ENCODE measurements at places on chromosomes 11 and 22.

DNA sequence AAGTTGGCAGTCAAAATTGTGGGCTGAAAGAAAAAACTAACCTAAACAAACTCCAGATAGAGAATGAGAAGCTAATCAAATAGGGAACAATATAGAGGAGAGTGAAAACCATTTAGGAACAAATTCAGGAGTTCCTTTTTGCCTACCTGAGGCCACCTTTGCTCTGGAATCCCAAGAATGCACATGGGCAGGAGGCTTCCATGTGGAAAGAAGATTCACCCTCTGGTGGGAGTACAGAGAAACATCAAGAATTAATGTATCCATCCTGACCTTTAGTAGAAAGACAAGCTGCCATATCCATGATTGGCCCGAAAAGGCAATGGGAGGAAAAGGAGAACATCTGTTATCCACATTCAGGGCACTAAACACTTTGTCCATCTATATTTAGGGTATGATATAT lies 35.0 kb upstream of the MRGPRX1 start:
- no peak for DNase-seq

- DNase-seq = no peak
These were observed 96.6 kb downstream of the FDX1 start for GRCh38 chr11:110526323-110526722.

- DNase-seq = peak; percentile 28
These were observed 32.4 kb downstream of the EIF3F start for GRCh38 chr11:8019314-8020243.

DNA sequence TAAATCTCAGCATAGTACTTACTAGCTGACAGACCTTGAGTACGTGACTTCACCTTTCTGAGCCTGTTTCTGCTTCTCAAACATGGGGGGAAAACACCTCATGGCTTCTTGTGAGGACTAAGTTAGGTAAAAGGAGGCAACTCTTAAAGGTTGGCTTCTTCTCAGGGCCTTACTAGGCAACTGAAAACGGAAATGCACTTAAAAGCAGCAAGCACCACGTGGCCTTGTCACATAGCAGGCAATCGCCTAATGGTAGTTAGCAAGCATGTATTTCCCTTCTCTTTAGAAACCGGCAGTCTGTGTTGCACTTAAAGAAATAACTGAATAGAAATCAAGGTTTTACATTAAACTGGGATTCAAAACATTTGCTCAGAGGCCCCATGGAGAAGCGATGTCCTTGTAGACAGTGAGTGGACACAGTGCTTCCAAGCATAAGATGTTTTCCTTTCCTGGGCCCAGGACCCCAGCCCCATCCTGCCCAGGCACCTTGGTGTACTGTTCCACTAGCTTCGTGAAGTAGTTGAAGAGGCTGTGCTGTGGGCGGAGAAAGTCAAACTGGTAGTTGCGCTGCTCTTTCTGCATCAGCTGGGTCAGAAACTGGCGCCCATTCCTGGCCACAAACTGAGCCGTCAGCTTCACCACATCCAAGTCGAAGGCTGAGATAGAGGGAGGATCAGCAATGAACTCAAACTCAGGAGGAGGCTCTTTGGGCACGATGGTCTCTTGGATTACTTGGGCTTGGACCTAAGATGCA lies 12.1 kb downstream of the SF3A1 start:
- DNase-seq = no peak

- no peak for DNase-seq
These were observed 403.6 kb downstream of the MN1 start for GRCh38 chr22:27397954-27398342.

GRCh38 chr11:118321386-118322082 lies 17.0 kb downstream of the CD3E start:
- no peak for DNase-seq

DNA sequence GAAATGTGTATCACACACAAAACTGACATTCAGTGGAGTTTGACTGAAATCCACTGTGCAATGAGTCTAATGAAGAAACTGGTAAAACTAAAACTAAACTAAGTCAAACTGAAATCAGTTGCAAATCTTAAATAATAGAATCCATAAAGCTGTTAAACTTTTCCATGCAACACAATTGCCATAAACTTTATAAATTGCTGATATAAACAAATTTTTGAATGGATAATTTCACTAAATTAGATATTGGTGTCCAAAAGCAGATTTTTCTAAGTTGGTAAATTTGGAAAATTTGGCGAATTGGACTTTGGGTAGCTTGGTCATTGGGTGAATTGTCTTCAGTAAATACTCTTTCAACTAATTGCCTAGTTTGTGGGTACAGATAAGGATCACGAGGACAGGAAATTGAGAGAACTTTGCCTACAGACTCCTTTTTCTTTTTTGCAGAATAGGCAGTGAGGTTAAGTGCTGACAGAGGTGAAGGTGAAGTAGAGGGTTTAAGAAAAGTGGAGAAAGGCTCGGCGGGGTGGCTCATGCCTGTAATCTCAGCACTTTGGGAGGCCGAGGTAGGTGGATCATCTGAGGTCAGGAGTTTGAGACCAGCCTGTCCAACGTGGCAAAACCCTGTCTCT lies 12.8 kb downstream of the MRPL17 start:
- no peak for DNase-seq

DNA sequence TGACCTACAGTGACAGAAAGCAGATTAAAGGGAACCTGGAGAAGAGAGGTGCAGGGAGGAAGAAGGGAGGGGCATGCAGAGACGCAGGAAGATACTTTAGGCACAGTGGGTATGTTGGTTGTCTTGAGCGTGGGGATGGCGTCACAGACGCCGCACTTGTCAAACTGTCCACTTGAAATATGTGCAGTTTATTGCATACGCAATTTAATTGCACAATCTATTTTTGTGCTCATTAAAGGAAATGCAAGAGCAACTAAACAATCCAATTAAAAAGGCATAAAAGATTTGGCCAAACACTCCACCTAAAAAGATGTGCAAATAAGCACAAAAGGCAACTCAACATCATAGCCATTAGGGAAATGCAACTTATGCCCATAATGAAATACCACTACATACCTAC lies 16.8 kb downstream of the GNB1L start:
- DNase-seq = no peak

- no peak for DNase-seq
These were observed 463.1 kb upstream of the FAT3 start for GRCh38 chr11:91761406-91762025.

DNA sequence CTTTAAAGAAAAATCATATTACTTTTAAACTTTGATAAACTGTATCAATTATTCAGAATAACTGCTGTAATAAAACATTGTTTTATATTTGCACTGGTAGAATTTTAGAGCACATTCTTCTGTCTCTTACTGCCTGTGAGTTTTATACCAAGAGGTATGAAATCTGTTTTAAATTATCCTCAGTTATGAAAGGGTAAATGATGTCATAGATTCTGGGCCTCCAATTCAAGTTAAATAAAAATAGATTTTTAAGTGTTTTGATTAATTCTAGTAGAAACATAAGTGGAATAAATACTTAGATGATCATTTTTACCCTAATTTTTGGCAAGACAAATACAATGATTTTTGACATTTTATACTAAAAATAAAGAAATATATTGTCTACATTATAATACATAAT lies 93.0 kb downstream of the GUCY1A2 start:
- no peak for DNase-seq

- DNase-seq = no peak
These were observed 683.3 kb downstream of the LUZP2 start for GRCh38 chr11:25180187-25180586.

- no peak for DNase-seq
These were observed 87.0 kb downstream of the BDNF start for GRCh38 chr11:27612932-27613880.

DNA sequence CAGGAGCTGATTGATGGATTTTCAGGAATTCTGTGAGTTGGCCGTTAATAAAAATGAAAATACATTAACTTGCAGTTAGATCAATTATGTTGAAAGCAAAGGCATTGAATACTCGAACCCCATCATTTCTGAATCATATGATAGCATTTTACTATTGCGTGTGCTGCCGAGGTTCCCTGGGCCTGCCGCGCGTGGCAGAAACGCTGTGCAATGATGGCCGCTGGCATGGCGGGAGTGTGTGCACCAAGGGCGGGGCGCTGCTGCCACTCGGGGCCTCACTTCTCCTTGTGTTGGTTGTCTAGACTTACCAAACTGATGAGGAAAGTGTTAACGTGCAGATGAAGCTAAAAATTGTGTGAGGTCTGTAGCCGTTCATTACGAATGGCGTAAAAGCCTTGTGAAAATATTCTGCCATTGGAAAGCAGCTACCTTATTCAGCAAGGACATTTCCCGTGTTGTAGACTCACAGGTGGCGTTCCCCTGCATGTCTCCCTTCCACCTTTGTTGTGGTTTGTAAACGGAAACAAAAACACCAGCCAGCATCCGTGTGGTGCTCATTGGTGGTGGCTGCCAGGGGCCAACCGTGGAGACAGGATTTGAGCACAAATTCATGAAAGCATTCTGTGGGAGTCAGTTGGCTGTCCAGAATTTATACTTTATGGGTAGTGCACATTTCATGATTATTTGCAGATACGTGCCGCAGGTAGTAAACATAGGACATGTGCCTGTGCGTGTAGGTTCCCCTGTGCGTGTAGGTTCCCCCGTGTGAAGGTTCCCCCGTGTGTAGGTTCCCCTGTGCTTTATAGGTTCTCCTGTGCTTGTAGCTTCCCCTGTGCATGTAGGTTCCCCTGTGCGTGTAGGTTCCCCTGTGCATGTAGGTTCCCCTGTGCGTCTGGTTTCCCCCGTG lies 5.9 kb upstream of the GRAMD4 start:
- no peak for DNase-seq

- no peak for DNase-seq
These were observed 24.0 kb upstream of the ELF5 start for GRCh38 chr11:34537636-34538035.

- no peak for DNase-seq
These were observed 59.3 kb upstream of the NECTIN1 start for GRCh38 chr11:119788096-119788883.

DNA sequence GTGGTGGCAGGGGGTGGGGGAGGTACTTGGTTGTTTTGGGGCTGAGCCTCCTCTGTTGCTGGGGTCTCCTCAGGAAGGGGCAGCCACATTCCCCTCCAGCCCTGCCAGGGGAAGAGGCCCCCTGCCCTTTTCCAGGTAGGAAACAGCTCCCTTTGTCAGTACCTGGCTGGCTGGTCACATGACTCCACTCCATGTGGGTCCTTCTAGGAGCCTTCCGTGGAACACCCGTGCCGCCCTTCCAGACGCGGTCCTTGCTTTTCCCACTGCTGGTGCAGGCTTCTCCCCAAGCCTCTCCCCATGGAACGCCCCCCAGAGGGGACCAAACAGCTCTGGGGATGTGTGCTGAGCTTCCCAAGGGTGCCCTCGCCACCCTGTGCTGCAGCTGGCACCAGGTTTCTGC lies 19.9 kb downstream of the IFT27 start:
- DNase-seq = no peak

- no peak for DNase-seq
These were observed 9.0 kb downstream of the TNNT3 start for GRCh38 chr11:1928470-1928890.

DNA sequence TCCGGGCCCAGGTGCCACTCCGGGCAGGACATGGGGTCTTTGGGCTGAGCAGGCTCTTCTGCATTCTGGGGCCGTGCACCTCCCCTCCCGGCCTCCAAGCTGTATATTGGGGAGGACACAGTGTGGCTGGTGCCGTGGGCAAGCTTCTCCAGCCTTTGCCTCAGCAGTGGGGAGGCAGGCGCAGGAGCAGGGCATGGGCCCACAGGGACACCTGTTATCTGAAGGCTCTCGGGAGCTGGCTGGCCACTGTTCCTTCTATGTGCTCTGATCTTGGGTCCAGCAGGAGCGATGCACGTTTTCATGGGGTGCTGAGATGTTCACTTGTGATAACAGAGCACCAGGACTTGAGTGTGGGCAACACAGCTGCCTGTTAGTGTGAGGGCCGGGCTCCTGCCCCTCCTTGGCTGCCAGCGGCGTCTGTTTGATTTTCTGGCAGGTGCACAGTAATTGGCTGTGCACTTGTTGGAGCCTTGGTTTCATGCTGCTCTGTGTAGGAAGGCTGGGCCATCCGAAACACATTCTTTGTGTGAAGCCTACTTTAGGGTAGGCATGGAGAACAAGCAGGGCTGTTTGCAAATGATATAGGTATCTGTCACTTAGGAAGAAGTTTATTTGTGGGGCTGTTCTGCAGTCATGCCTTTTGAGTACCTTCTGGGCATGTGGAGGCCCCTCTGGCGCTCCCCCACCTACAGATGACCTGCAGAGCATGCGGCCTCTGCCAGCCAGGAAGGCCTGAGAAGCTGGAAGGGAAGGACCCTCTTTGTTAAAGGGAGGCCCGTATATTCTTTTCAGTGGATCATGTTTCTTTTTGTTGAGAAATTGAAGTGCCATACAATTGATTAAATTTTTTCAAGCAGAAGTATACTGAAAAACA lies 201.5 kb downstream of the TBC1D22A start:
- DNase-seq = no peak

GRCh38 chr22:30286813-30287647 lies 2.3 kb downstream of the CASTOR1 start:
- peak; percentile 42 for DNase-seq

- no peak for DNase-seq
These were observed 12.6 kb downstream of the PPARA start for GRCh38 chr22:46162771-46163556.

GRCh38 chr11:70637949-70638583 lies 239.7 kb downstream of the CTTN start:
- DNase-seq = peak; percentile 71

- DNase-seq = no peak
These were observed at the start of gene CHEK1 for GRCh38 chr11:125624756-125625213. CHEK1 (plus strand) TSS chr11:125625163; CDS start chr11:125626769, 1,606 bp downstream.

DNA sequence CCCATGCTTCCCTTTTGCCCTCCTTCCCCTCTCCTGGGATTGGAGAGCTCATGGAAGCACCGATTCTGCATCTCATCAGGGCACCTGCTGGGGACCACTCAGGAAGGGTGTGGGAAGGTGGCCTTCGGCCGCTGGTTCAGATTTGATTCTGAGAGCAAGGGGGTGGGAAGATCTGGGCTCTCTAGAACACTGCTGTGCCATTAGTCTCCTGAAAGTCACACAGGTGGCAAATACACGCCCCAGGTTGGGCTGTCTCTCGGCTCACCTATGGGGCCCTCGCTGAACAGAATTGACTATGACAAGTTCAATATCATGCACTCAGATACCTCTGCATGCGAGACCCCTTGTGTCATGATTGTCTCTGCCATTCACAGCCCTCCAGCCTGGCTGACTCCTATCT lies 12.8 kb upstream of the APOBEC3A start:
- DNase-seq = no peak

- DNase-seq = no peak
These were observed 3.7 kb downstream of the MPZL2 start for GRCh38 chr11:118260353-118260752.

GRCh38 chr11:72998676-72999075 lies 143.4 kb downstream of the FCHSD2 start:
- no peak for DNase-seq

DNA sequence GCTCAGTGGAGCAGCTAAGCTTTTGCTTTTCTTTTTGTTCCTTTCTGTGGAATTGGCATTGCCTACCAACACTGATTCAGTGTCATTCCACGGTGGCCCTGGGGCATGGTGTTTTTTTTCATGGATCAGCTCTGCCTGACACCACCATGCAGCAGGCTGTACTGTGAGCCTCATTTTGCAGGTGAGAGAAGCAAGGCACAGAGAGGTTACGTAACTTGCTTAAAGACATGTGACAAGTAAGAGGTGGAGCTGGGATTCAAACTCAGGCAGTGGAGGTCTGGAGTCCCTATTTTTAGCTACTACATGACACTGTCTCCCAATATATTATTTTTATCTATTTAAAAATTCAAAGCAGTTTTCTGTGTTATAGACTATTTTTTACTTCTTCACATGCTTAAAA lies 44.4 kb downstream of the APOL3 start:
- DNase-seq = no peak
